Lung microvascular endothelial cell (primary cell): ENCODE measurements at places on chromosomes 13 and 19.

GRCh38 chr19:44113784-44114390, 688 bp downstream of the ZNF225 start:
- DNase-seq = no peak

DNA sequence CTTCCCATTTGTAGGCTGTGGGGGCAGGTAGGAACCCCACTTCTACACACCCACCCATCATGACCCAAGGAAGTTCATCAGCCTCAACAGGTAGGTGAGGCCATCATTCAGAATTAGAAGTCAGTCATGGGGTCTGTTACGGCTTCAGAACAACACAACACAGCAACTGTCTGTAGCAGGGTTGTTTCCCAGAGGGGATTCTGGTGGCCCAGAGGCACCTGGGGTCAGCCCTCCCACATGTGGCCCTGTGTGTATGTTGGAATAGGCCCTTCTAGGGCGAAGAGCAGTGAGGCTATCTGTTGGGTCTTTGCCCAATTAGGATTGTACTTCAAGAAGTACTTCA, 3.4 kb downstream of the IGFLR1 start:
- no peak for DNase-seq

DNA sequence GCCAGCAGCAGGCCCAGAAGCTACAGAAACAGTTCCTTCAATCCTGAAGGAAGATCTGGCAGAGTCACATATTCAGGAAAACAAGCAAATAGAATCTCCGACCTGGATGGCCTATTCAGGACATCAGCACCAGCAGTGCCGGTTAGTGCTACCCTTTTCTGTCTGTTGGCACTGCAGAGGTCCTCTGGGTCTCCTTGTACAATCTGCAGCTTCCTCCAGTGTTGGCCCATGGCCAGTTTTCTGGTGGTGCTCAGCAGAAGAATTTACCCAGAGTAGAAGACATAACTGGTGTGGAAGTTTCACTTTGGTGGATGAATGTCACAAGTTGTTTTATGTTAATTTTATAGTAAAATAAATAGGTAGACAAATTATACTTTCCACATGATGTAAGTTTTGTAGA, 498.1 kb downstream of the COG6 start:
- DNase-seq = peak; percentile 68

DNA sequence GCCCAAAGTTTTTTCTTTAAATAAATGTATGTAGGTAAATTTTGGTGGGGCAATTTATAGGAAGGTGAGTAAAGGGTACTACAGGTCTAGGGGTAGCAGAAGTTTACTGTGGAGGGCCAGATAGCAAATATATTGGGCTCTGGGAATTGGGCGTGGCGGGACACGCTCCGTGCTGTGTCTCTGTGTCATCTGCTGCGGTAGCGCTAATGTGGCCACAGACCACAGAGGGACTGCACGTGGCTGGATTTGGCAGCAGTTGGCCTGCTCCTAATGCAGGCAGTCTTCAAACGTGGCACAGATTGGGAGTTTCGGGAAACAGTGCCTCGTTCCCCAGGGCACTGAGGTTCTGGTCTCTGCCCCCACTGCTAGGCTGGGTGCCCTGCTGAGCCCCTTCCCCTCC, 16.6 kb upstream of the MYDGF start:
- no peak for DNase-seq

- no peak for DNase-seq
These were observed 600.6 kb downstream of the UQCRFS1 start for GRCh38 chr19:28612275-28612769.

GRCh38 chr13:110991991-110992508, 77.2 kb upstream of the ANKRD10 start:
- DNase-seq = no peak

GRCh38 chr19:52742516-52742915, 7.7 kb upstream of the ZNF611 start:
- no peak for DNase-seq

DNA sequence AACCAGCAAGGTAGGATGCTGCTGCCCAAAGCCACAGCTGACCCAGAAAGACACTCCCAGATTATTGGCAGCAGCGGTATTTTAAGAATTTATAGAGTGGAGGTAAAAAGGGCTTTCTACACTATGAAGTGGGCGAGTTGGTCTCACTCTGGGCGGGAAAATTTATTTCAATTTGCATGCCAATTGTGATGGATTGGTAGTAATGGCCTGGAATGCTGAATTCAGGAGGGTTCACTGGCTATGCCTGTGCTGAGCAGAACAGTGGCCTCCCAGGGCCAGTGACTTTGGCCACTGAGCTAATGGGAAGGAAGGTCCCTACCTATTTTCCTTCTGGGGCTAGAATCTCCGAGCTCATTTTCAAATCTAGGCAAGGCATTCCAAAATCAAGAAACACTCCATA, 243.5 kb downstream of the TSHZ3 start:
- no peak for DNase-seq

DNA sequence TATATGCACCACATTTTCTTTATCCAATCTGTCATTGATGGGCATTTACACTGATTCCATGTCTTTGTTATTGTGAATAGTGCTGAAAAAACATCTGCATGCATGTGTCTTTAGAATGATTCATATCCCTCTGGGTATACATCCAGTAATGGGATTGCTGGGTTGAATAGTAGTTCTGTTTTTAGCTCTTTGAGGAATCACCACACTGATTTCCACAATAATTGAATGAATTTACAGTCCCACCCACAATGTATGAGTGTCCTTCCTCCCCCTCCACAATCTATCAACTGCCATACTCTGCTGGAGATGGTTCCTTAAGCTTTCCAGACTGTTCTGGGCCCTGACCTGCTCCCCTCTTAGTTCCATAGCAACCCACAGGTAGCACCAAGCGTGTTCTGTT, 667.0 kb downstream of the LIG4 start:
- peak; percentile 41 for DNase-seq

- no peak for DNase-seq
These were observed 46.4 kb downstream of the THSD1 start for GRCh38 chr13:52359534-52359933.

DNA sequence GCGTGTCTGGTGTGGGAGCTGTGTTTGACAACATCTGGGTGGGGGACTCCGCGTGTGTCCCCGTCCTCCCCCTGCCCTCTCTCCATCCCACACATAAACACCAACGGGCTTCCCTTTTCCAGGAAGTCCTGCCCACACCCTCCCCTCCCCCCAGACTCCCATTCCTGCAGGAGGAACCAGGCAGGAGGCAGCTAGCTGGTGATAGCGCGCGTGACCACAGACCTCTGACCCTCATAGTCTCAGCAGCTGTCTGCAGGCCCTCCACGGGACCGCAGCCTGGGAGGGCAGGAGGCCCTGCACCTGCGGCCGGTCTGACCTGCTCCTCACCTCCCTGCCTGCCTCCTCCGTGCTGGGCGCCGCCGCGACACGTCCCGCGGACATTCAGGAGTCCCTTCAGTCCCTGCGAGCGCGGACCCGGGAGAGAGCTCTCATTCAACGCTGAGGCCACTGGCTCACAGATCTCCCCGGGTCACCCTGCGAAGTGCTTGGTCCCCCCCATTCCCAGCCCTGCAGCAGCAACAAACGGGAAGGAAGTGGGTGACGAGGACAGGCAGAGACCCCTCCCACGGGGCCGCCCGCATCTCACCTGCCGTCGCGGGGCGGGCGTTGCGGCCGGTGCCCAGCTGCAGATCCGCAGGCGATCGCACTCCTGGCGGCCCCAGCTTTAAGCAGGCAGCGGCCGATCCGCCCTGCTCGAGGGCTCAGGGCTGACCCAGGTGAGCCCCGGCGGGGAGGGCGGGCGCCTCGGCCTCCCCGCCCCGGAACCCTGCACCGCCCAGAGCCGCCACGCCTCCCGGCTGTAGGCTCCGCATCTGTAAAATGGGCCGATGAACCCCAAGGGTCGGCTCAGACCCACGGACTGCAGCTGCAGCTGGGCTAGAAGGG, 1.1 kb upstream of the ACP5 start:
- no peak for DNase-seq

DNA sequence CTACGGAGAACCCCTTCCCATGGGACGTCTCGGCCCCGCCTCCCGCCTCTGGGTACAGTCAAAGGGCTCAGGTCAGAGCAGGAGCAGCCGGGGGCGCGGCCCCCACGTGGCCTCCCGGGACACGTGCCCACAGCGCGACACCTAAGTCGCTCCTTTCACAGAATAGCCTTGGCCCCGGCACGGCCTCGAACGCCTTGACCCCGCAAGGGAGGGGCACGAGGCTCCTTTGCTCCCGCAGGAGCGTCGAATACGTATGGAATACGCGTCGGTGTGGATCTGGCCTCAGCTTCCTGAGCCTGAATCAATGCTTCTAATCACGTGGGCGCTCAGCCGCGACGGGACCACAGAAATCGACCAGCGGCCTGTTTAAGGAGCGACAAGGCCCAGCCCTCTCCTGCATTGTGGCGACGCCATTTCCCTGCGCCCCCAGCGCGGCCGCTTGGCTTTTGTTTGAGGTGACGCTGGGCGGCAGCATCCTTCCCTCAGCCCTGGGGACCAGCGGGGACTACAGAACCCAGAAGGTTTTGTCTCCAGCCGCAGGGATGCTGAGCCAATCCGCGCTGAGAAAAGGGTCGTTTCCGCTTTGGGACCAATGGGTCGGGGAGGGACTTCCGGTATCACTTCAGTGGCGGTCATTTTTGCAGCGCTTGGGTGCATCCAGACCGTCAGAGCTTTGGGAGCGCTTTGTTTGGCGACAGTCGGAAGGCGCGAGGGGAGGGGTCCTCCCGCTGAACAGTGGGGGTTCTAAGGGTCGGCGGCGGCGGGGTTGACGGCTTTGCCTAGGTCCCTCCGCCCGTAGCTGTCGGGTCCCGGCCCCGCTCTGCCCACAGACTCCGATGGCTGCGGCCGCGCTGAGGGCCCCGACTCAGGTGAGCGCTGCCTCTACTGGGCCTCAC, at the start of gene ZIK1:
TSS of gene ZIK1 (plus strand) at position 625 of the 896 bp plus-strand sequence. CDS start at position 837, 212 bp downstream.
- DNase-seq = peak; percentile 84

DNA sequence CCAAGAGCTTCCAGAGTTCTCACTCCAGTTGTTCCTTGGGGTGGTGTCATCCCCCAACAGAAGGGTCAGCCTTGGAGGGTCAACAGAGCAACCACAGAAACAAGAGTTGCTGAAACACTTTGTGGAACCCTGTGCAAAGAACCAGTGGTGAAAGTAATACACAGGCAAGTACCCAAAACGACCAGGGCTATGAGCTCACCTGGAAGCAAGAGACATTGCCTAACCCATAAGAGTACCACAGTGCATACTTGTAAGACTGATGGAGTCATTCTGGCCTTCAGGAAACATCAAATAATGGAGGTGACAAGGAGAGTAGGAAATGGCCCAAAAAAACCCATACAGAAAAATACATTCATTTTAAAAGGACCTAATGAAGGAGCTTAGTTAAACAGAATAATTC, 184.3 kb upstream of the TSC22D1 start:
- no peak for DNase-seq

- peak; percentile 78 for DNase-seq
These were observed 9.1 kb upstream of the LHFPL6 start for GRCh38 chr13:39612023-39612637.

- no peak for DNase-seq
These were observed 22.6 kb downstream of the FAM124A start for GRCh38 chr13:51244637-51245405.

DNA sequence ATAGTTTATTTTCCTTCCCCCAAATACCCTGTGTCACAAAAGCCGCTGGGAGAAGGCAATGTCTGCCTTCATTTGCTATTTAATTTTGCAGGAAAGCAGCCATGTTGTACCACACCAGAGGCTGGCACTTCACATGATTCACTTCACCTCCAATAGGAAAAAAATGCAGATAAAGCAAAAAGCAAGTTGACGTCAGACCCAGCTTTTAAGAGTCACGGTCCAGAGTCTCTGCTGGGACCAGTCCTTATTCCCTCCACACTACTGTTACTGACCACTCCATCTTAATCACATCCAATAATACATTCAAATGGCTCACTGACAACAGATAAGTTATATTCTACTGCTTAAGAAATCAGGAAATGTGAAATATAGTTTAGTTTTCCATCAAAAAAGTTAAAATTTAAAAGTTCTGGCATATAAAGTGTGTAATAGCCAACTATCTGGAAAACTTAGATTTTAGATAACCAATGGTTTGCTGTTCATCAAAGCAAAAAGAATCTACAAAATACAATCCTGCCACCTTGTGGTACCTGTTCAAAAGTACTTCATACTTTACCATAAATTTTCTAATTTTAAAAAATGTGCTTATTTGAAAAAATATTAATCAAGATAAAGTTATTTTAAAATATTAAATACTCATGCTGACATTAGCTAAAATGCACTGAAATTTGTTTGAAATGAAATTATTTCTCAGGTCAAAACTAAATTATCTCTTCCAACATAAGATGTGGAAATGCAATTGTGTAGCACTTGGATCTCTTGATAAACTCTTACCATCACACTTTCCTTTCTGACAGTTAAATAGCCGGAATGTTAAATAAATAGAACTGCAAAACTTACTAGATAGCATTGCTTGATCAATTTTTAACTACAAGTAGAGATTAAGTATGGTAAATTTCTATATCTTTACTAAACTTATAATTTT, 97.3 kb downstream of the SERP2 start:
- DNase-seq = peak; percentile 56

- DNase-seq = no peak
These were observed 148.9 kb downstream of the USP12 start for GRCh38 chr13:27022571-27023311.

GRCh38 chr13:23467048-23467931, 33.8 kb upstream of the SACS start:
- DNase-seq = peak; percentile 6

DNA sequence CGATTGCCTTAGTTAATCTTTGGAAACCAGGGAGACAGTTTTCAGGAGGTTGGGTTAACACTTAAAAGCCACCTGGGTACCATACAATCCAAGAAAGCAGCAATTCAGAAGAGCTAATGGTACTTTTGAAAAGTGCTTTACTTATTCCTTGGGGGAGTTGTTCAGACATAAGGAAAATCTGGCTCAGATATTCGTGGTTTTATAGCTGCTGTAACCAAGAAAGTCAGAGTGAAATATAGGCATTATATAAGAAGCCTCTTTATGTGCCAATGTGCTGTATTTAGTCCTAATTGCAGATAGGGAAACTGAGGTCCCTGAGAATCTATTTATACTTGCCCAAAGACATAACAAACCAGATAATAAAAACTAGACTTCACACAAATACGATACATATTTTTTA, 387.5 kb downstream of the COG6 start:
- DNase-seq = no peak

- DNase-seq = no peak
These were observed 752 bp upstream of the HAS1 start for GRCh38 chr19:51724543-51724942.

DNA sequence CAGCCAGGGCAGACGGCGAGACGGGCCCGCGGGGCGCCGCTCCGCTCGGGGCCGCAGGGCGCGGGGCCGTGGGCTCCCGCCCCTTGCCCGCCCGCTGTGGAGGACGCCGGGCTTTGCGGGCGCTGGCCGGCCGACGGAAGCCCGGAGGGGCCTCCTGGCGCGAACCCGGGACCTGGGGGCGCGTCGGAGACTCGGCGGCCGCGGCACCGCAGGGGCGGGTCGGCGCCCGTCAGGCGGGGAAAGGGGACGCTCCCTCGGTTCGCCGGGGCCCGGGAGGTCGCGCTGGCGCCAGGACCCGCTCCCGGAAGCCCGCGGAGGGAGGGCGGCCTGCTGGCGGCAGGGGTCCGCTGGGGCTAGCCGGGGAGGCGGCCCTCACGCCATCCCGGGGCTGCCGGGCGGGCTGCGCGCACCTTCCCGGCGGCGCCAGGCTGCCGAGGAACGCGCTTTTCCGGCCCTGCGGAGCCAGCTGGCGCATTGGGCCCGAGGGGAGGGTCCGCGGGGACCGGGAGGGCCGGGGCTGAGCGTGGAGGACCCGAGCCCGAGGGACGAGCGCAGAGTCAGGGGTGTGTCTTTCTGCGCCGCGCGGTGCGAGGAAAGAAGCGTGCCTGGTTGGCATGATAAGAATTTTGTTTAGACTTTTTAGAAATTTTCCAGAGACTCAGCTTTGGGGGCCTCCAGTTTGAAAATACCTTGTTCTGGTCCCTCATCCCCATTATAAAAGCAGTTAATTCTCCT, 511 bp downstream of the GARRE1 start:
- DNase-seq = peak; percentile 34

GRCh38 chr13:72952529-72953141, 106.2 kb upstream of the KLF5 start:
- DNase-seq = no peak
